Chondrocyte (in vitro differentiated cells): ENCODE measurements at places on chromosomes 1 and 21. TPM values are rescaled to one million over a fixed set of nuclear protein-coding genes. Genes with fewer than 3 reads are reported as not detected.

C1orf56 gene
- total RNA-seq, result 2.8 to 5.9 TPM (median 3.1 TPM) in 3 replicates

SGIP1 gene
- total RNA-seq, result 29.3 to 47.9 TPM (median 31.8 TPM) in 3 replicates

TEDDM1 gene
- not detected in 3 replicates for total RNA-seq

SPATA46 gene
- total RNA-seq, result not detected in 3 replicates

ADPRS gene
- 24.0 to 26.9 TPM (median 26.8 TPM) in 3 replicates for total RNA-seq

HEYL gene
- 11.8 to 65.1 TPM (median 63.2 TPM) in 3 replicates for total RNA-seq

CDC7 gene
- 3.9 to 6.4 TPM (median 6.4 TPM) in 3 replicates for total RNA-seq

DNA sequence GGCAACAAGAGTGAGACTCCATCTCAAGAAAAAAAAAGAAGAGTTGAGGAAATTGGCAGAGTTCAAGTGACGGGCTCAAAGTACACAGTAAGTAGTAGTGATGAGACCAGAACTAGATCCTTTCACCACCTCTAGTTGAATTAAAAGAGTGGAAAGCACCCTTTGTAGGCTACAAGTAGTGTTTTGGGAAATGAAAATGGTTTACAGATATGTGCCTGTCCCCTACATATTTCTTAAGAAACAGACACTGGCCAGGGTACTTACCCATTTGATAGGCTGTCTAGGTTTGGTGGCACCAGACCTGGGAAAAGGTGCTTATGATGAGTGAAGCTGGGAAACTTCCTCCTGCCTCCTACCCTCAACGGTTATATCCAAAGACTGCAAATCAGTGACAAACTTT is 163.7 kb upstream of the BEND5 start:
- DNase-seq, result no peak

DNA sequence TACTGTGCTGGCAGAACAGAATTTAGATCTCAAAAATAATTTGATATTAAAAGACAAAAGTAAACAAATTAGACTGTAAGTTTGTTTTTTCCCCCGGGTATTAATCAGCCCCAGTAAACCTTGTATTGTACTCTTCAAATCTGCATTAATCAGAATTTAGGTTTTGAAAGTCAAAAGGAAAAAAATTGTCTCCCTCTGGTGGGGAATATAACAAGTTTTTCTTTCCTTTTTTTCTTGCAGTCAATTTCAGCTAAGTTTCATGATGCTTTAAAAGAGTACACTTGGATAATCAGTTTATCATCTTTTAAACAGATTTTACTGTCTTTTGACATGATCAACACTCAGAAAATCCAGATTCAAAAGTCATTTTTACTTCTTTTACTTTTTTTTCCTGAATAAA is 134.5 kb upstream of the PKN2 start:
- no peak for DNase-seq

DNA sequence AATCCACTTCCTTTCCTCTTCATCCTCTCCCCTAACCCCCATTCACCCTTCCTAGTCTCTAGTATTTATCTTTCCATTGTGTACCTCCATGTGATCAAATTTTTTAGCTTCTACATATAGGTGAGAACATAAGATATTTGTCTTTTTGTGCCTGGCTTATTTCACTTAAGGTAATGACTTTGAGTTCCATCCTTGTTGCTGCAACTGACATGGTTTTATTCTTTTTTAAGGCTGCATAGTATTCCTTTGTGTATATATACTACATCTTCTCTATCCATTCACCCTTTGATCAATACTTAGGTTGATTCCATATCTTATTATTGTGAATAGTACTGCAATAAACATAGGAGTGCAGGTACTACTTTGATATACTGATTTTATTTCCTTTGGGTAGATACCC is 128.7 kb downstream of the PCBP3 start:
- no peak for DNase-seq

- no peak for DNase-seq
Observed at GRCh38 chr21:43358940-43359822, 67.8 kb downstream of the SIK1 start.

DNA sequence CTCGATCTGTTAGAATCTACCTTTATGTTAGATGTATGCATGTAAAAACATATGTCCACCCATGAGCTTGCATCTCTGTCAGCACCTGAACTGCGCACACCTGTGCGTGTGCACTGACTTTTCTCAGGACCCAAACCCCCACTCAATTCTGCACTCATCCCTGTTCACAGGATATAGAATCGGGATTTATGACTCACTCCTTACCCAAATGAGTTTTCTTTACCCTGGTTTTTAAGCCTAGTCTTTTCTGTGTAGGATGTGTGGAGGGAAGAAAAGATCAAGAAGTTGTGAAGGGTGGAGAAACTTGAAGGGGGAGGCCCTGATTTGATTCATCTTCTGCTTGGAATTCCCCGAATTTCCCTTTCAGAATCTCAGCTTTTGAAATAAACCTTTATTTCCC is 2.4 kb downstream of the ACKR1 start:
- DNase-seq, result no peak

DNA sequence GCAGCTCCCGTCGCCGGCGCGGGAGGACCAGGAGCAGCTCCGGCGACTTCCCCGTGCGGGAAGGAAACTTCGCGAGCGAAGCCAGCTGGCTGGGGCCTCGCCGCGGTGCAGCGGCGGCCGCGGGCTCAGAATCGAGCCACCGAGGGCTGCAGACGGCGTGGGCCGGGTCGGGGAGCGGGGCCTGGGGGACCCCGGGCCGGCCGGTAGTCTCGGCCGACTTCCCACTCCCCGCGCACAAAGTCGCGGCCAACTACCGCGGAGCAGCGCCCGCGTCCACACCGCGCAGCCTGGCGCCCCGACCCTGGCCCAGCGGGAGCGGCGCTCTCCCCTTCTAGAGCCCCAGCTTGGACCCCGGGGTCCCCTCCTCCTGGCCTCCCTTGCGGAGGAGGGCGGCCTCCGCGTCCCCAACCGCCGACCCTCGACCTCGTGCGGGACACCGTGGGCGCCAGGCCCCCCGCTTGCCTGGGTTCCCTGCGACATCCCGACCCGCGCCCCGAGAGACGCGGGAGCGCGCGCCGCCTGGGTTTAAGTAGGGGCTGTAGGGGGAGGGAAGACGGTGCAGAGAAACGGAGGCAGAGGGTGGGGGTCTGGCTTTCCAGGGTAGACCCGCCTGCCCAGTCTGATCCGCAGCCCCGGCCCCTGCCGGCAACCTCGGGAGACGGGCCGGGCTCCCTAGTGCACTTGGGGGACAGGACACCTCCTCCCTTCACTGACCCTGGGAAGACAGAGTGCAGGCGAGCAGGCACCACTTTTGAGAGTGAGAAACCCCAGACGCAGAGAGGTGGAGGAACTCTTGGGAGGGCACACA is 4.7 kb downstream of the PRDM16 start:
- DNase-seq, result no peak

- DNase-seq, result no peak
Observed at GRCh38 chr1:23273450-23274133, 56.3 kb upstream of the HTR1D start.

DNA sequence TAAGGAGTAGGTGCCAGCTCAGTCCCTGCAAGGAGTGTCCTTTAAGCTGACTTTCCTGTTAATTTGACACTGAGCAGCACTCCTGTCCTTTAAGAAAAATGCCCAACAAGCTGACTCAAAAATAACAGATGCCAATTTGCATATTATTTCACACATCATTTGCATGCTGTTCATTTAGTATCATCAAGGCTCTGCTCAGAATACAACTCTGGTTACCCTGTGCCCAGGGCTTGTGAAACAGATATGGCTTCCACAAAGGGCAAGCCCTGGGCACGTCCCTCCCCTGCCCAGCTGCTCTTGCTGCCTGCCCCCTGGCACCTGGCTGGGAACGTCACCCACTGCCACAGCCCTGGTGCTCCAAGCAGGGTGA is 10.3 kb downstream of the KCNN3 start:
- no peak for DNase-seq

GRCh38 chr1:65791396-65791795 is 1.3 kb upstream of the PDE4B start:
- DNase-seq, result no peak

DNA sequence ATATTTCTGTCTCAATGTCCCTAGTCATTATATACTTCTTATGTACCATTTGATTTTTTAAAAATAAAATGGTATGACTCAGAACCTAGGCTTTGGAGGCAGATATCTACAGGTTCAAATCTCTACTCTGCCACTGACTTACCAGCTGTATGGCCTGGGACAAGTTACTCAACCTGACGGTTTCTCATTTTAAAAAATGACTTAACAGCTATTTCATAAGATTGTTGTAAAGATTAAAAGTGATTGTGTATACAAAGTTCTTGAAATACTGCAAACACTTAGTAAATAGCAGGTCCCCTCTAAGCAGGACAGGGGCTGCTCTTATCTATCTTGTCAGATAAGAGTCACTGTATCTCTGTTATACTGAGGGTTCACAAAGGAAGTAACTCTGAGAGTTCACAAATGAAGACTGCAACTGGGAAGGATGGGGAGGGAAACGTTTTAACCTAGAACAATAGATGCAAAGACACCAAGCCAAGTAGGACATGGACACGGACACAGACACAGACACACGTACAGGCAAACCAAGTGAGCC is 2.6 kb downstream of the BCAR3 start:
- DNase-seq, result no peak

- peak; percentile 40 for DNase-seq
Observed at GRCh38 chr1:206544562-206545257, 37.4 kb downstream of the RASSF5 start.

GRCh38 chr1:204192046-204192445 is 4.2 kb downstream of the KISS1 start:
- no peak for DNase-seq

GRCh38 chr1:94000510-94001282 is 91.5 kb upstream of the GCLM start:
- DNase-seq, result no peak

DNA sequence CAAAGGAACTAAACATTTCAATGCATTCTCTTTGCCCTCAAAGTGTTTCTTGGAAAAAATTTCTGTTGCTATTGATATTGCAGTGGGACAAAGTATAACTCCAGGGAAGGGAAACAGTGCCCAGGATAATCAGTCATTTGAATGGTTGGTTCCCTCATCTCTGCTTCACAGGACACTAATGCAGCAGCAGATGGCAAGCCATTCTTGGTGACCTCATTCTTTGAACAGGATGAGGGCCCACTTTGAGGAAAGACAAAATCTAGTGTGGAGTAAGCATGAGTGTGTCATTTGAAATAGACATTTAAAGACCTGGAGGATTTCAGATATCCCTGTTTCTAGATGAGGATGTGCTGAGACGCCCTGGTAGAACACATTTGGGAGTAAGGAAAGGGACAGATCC is 32.3 kb downstream of the CHRM3 start:
- DNase-seq, result no peak

DNA sequence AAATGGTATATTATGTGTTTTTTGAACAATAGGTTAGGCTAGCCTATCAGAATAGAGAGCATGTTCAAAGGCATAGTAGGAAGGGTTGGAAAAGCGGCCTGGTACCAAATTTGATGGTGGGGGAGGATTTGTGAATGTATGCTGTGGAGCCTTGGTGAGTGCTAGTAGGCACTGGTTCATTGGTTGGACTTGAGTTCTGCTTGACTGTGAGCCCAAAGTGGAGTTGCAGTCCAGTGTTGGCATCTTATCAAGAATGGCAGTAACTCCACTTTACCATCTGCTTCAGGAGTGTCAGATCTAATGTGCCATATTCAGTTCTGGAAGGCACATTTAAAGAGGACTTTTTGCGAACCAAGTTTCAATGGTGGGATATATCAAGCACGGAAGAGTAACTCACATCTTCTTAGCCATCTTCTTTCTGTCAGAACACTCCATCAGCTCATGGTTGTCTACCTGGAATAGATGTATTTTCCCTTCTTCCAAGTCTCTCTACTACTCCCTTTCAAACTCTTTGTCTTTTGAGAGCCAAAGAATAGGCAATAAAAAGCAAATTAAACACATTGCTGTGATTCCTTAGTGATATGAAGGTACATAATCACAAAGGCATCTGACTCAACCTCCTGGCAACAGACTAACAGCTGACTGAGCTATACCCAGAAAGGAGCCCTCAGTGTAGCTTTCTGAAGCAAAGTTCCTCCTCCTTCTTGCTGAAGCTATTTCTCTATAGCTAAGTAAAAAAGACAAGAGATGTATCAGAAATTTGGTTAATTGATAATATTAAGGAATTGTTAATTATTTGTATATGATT is 21.7 kb downstream of the LRRC8B start:
- DNase-seq, result no peak

- no peak for DNase-seq
Observed at GRCh38 chr1:107430540-107431228, 289.8 kb downstream of the NTNG1 start.

DNA sequence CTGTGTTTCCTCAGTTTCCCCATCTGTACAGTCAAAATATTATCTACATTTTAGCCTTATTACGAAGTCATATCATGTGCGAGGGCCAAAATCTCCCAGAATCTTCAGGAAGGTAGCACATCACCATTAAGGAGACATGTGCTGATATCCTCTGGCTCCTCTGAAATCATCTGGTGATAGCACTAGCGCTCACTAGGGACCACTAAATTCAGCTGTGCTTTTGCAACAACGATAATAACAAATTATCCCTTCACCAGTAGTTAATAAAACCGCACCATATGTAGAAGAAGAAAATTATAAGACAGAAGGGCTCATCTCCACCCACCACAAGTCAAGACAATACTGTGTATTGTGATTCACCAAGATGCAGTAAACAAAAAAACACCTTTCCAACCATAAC is 53.3 kb downstream of the TIAM1 start:
- no peak for DNase-seq

DNA sequence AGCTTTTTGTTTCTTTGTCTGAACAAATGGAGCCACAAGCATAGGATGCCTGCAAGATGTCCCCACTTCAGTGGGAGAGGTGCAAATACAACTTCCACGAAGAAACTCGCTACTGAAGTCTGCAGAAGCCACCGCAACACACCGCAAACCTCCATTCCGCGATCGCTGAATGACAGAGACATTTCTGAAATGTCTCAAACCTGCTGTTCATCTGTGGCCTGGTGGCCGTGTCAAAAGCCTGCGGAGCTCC is 1.0 kb downstream of the TP53BP2 start:
- no peak for DNase-seq

DNA sequence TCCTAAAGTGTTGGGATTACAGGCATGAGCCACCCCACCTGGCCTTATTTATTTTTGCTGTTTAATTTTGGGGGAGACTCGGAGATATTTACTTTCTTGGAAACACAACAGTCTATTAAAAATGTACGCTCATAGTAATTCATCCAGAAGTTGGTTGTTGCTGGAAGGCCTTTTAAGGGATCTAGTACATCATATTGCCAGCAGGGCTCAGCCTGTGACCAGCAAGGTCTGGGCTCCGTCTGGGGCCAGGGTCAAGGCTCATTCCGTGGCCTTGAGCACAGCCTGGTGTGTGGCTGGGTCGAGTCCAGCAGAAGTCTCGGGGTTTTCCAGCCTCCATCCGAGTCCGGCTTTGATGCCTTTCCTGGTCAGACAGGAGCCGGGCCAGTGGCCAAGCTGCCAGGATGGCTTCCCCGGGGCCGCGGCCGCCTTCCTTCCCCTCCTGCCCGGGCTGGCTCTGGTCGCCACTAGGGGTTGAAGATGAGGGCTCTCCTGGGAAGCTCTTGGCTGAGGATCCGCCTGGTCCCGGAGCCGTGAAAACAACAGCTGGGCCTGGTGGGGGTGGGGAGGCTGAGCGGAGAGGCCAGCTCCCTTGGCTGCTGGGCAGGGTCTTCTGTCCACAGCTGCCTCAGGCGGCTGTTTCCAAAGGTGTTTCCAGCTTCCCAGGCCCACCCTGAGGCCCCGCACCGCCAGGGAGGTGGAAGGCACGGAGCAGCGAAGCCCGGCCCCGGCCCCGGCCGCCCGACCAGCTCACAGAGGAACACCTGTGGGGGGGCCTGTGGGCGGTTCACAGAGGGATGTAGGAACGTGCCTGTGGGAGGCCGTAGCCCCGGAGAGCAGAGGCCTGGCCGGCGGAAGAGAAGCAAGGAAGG is 5.1 kb upstream of the VWA1 start:
- peak; percentile 93 for DNase-seq
